GM13977 (cell line): ENCODE measurements at places on chromosomes 11 and 22.

DNA sequence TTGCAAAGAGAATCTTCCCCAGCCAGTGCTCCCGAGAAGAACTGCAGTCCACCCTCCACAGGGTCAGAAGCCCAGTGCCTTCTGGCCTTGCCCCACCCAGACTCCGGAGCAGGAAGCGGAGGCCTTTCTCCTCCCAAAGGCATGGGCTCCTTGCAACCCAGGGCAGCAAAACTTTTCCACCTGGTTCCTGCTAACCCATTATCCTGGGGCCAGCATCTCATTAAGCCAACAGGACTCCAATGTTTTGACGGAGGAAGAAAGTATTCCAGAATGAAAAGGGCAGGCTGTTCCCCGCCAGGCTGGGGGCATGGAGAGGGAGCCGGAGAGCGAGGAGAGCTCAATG is 88.1 kb downstream of the RTL6 start:
- DNase-seq, result no peak

DNA sequence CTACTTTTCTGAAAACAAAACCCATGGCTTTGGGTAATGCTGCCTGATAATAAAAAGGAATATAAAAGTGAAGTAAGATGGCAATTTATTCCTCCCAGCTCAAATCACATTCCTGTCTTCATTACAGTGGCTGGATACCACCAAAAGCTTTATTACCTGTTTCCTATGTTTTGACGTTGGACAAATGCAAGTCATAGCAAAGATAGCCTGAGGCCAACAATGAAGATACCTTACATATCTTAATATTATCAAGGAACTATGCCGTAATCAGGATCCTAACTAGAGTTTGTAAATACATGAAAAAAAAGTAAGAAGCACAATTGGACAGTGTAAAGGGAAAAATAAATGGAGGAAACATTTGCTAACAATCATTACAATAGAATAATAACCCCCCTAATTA is 202.4 kb downstream of the SOX6 start:
- no peak for DNase-seq

- no peak for DNase-seq
Measured at GRCh38 chr11:134347441-134347840, 15.7 kb downstream of the GLB1L2 start.

- DNase-seq, result no peak
Measured at GRCh38 chr22:35008213-35008612, 57.7 kb upstream of the ISX start.

DNA sequence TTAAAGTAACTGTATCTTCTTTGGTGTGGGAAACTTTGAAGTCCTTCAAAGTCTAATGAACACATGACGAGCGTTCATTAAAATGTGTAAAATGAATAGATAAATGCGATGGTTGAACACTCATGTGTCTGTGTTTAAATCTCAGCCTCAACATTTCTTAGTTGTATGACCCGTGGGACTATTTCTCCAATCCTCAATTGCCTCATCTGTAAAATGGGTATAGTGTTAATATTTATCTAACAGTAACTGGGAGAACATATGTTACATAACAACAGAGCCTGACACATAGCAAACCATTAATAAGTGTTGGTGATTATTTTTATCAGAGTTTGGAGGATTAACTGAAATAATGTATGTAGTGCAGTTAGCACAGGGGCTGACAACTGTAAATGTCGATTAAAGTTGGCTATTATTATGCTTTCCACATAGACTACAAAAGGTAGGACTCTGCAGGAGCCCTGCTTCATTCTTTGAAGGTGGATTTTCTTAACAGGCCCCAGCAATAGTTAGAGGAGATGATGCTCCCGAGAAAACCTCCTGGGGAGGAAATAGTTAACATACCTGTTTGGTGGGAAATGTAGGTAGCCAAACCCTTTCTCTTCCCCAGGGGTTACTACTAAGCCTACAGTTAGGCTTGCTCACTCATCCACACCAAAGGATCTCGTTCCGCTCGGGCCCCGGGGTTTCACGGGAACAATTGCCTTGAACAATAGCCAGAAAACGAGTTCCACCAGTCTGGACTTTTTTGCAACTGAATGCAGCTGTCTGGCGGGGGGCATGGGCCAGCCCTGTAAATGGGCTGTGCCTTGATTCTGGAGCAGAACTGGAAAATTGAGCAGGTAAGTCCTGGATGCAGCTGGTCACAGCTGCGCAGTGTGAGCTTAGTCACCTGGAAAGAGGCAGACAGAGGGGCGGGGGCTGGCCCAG is 133.4 kb downstream of the DBX1 start:
- DNase-seq, result no peak

- no peak for DNase-seq
Measured at GRCh38 chr11:109677876-109678275, 255.9 kb downstream of the C11orf87 start.

DNA sequence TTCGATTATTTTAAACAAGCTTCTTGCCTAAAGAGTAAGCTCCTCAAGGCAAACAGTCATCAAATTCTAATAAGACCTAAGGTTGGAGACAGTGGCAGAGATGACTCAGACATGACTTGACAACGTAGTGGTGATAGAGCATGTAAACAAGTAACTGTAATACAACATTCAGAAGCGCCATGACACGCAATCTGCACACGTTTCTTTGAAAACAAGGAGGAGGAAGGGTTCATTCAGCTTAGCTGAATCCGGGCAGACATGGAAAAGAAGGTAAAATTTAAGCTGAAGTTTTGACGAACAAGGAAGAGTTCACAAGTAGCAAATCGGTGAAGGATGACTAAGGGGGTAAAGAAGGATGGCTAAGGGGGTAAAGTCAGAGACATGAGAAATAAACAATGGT is 152.4 kb upstream of the ZC3H12C start:
- DNase-seq, result no peak
